ENCODE measurements at places on chromosomes 16 and 17.

- DNase-seq = no peak
Observed at GRCh38 chr17:36107660-36108059, 4.0 kb downstream of the CCL4 start.

DNA sequence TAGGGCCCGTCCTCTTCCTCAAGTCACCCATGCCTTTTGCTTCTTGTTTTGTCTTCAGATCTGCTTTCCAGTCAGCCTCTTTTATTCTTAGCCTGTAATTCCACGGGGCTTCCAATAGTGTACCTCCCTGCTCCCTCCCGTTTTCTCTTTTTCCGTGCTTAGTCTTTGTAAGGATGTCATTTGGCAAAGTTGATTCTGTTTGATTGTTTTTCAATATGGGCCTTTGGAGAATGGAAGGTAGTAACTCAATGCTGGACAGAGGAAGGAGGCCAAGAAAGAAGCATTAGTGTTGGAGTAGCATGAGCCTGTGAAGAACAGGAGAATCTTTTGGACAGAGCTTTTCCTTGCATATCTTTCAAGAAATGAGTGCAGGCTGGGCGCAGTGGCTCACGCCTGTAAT lies 6.5 kb downstream of the WWP2 start:
- no peak for DNase-seq

GRCh38 chr17:14310101-14310500 lies 9.2 kb downstream of the HS3ST3B1 start:
- no peak for DNase-seq

- no peak for DNase-seq
Observed at GRCh38 chr16:78307824-78308528, 208.5 kb downstream of the WWOX start.

DNA sequence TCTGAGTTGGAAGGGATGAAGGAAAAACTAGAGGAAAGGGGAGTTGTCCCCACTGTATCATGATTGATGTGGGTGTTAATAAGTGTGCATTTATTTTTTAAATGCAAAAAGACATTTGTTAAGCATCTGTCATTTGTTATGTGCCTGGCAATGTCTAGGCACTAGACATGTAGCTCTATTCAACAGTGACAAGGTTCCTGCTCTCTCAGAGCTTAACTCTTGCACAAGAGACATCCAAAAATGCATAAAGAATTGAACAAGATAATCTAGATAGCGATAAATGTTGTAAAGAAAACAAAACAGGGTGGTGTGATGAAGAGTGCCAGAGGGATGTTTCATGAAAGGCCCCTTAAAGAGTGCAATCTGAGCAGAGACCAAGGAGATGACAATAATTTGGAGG lies 148.9 kb downstream of the TOX3 start:
- DNase-seq = no peak

- no peak for DNase-seq
Observed at GRCh38 chr17:72457712-72458111, 336.9 kb downstream of the SOX9 start.

GRCh38 chr17:39628655-39629493 lies 2.1 kb downstream of the PPP1R1B start:
- DNase-seq = no peak

DNA sequence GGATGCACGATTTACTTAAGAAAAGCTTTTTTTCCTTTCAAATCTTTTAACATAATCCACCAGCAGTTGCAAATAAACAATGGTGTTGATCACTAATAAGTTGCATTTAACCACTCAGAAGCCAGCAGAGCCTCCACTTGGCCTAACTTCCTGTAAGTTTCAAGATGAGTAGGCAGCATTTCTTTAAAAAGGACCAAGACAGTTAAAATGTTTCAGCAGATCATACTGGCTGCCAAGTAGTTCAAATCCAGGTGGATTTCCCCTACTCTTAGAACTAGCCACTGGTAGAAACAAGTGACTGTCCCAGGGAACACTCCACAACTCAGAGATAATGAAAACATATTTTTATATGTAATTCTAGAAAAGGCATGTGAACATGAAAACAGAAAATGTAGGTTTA lies 17.0 kb upstream of the RFFL start:
- no peak for DNase-seq

- DNase-seq = peak; percentile 80
Observed at GRCh38 chr17:65137021-65137939, at the start of gene RGS9. TSS of gene RGS9 (plus strand) at chr17:65137370. CDS start at chr17:65137541, 171 bp downstream.

DNA sequence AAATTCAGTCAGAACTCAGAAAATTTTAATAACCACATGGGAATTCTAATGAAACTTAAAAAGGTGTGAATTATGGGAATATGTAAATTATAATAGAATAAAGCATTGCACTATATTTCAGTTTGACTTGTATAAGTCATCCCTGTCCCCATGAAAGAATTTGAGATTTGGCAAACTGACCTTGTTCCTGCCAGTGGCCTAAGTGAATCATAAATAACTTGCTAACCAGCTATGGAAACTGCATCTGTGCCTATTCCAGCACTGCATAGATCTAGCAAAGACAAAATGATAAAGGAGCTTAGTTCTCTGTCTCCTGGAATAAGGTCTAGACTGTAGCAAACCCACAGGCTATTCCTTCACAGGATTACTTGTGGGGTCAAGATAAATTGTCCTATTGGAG lies 106.8 kb upstream of the NOG start:
- no peak for DNase-seq

DNA sequence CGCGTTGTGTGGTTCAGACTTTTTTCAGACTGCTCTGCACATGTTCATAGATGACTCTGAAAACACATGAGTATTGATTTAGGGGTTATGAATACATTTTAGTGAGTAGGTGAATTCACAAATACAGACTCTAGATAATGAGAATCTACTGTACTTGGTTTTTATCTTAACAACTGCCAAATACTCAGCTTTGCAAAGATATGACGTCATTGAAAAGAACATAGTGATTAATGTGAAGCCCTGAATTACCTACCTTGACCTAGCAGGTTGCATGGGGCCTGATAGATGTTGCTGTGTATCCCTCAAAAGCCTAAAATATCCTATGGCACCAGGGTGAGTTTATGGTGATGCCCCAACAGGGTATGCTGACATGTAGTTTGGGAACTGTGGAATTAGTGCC lies 98.0 kb downstream of the SHISA9 start:
- DNase-seq = no peak

- no peak for DNase-seq
Observed at GRCh38 chr17:41131979-41132378, 8.0 kb upstream of the KRTAP4-12 start.

- DNase-seq = no peak
Observed at GRCh38 chr16:57252148-57252721, 7.2 kb downstream of the ARL2BP start.

DNA sequence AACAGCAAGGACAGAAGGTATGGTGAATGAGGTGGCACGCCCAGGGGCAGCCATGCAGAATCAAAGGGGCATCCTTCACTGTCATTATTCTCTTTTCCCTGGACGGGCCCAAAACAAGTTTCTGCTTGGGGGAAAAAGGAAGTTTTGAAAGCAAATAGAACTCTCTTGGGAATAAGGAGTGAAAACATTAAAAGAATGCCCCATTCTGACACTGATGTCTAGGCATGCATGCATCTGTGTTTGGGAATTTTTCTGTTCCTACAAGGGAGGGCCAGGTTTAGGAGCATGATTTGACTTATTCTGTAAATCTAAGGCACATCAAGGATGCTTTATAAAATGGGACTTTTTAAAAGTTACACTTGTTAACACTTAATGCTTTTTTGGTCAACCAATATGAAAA lies 34.3 kb upstream of the SLC12A3 start:
- no peak for DNase-seq

DNA sequence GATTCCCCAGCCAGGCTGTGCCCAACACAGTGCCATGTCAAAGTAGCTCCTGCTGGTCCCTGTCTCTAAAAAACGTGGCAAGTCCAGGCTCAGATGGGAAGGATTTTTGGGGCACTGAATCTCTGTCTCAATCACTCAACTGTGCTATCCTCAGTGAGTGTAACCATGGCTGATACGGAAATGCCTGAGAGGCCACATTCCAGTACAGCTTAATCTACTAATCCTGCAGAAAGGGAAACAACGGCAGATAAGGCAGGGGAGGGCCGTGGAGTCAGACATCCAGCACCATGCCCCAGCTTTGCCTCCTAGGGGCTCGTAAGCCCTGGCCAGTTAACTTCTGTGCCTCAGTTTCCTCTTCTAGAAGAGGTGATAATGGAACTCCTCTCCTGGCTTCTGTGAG lies 251.7 kb downstream of the CPPED1 start:
- no peak for DNase-seq

- DNase-seq = no peak
Observed at GRCh38 chr17:35188111-35188510, 6.1 kb downstream of the SLC35G3 start.

GRCh38 chr16:26668026-26668425 lies 398.7 kb upstream of the C16orf82 start:
- no peak for DNase-seq
